ENCODE measurements at places on chromosomes 3 and 15.

DNA sequence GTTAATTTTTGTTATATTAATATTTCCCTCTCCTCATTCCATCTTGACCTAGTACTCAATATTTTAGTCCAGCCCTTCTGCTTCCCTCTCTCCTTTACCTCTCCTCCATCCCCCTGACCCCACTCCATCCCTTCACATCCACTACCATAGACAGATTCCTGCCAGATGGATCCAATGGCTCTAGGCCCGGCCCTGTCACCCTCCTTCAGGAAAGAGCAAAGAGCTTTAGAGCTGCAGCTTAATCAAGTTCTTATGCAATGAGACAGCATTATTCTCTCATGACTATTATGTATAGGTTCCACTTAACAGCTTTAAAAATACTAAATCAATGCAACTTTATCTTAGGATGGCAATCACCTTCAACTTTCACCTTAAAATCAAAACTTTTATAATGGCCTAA, 200.7 kb upstream of the TTC14 start:
- DNase-seq, result no peak

- no peak for DNase-seq
Observed at GRCh38 chr3:2921452-2921851, 188.7 kb downstream of the IL5RA start.

DNA sequence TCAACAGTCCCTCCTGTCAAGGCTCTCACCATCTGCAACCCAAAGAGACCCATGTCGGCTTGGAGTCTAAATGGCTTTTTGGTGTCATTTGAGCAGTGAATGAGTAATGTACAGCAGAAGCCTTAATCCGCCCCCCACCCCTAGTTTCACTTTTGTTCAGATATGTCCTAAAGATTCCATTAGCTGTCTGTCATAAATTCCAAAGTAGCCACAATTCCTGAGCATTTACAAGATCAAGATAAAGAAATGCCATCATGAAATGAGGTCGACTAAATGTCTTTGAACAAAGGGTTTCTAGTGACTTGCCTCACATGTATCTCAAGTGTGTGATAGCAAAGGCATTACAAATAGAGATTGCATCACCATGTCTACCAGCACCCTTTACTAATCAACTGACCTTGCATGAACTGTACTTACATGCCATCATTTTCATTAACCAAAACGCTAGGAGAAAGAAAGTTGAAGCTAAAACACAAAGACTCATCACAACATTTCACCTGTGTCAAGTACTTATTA, 123.8 kb upstream of the PHLDB2 start:
- no peak for DNase-seq

DNA sequence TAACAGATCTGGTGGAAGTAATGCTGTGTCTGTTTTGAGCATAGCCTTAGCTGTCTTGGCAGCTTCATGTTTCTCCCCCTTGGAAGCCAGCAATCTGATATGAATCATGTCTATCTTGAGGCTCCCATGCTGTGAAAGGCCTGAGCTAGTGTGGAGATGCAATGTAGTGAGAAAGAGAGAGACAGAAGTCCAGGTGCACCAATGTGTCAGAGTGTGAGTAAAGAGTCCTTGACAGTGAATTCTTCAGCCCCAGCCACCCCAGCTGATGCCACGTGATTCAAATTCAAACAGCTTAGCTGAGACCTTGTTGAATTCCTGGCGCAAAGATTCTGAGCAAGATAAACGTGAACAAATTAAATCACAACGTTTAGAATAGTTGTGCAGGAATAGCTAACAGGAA, 704.2 kb downstream of the EDEM1 start:
- DNase-seq, result no peak

DNA sequence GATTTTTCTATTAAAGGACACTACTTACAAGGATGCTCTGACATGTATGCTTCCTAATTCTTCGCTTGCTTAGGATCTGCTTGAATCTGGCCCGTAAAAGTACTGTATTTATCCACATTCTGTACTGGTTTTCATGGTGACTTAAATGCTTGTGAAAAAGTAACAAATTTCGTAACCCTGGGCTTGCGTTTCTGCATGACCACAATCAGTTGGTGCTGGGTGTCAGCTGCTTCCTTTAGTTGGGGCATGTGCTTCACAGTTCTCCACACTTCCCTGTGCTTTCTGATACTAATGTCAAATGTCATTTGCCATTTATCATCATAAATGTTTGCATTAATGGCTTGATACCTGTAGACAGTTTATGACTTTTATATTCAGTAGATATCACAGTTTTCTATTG, 218.4 kb upstream of the MLF1 start:
- no peak for DNase-seq

DNA sequence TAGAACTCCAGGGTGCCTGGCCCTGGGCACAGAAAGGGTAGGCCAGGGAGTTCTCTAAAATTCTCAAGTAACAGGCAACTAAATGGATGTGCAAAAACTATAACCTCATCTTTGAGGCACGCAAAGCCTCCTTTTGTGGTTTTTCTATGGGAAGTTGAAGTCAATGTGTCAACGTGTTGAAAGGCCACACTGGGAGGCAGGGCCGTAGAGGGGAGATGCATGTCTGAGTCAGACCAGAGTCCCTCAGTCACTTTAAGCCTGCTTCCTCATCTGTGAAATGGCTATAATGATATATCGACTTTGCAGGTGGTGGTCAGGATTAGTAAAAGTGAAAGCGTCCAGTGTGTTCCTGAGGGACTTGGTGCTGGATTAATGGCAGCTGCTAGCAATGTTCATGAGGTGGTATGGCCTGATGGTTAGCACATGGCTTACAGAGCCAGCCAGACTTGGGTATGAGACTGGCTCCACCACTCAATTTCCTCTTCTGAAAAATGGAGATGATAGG, 17.0 kb downstream of the TGM5 start:
- DNase-seq, result no peak

GRCh38 chr3:166634091-166634746, 745.9 kb downstream of the ZBBX start:
- no peak for DNase-seq

- no peak for DNase-seq
Observed at GRCh38 chr3:151819910-151820309, 6.0 kb downstream of the AADAC start.

DNA sequence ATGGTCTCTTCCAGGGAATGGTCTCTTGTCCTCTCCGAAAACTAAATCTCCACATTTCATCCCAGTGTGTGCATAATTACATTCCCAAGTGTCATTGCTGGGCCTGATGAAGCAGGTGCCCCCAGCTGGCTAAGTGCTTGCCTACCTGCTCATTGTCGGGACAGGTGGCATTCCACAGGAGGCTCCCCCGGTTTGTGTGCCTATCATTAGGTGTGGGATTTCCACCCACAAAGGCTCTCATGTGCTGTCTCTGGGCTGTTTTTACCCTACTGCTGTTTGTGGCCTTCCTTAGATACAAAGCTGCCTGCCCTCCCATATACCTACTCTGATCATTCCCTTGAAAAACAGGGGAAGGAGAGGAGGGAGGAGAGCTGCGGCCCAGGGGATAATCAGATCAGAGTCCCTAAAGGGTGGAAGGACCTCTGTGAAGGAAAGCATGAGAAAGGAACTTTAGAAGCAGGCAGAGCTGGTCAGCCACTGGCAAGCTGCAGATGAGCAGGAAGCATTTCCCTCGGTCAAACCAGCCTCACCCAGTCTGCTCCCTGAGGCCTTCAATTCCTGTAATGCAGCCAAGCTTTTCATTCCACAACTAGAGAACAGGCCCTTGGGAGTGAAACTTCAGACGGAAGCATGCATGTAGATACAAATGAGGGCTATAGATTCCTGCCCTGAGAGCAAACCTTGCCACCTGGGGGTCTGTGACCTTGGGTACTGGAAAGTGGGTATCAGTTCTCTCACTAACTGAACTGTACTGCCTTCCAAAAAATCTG, 60.7 kb upstream of the HEG1 start:
- DNase-seq, result no peak

GRCh38 chr3:115834068-115834467, 210.8 kb downstream of the GAP43 start:
- no peak for DNase-seq

GRCh38 chr3:4943549-4943948, 35.7 kb upstream of the BHLHE40 start:
- no peak for DNase-seq

DNA sequence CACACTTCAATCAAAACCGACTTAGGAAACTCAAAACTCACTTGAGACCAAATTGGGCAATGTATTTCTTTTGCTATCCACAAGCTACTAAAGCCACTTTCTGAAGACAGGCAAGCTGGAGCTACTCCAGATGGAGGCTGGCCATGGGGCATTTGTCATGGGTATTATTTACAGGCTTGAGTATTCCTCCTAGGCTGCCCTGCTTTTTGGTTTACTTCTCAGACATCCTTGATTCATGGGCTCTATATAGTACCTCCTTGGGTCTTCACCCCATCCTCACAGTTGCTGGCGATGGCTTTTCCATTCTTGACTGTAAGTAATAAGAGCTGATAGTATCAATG, 18.6 kb upstream of the SYNM start:
- DNase-seq, result no peak

- DNase-seq, result no peak
Observed at GRCh38 chr15:70633103-70633831, 130.1 kb downstream of the UACA start.

DNA sequence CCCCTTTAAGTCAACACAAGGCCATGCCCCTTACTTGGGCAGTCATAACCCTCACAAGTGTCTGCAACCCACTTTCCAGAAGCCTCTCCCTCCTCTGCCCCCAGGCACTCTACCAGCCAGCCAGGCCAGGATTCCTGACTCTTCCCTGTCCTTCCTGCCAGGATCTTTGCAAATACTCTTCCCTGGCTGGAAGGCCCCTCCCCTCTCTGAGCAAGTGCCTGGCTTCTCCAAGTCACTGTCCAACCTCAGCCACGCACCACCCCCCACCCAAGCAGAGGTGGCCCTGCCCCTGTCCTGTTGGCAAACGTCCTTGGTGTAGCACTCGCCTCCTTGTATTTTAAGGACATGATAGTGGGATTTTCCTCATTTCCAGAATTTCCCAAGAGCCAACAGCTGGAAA, 54.7 kb upstream of the USP3 start:
- no peak for DNase-seq
